ENCODE measurements at places on chromosomes 1 and 21. TPM values are rescaled to one million over a fixed set of nuclear protein-coding genes. Genes with fewer than 3 reads are reported as not detected.

DENND2C gene
- 1.1 TPM for total RNA-seq

PCAT6 gene
- not detected for total RNA-seq

AUNIP gene
- not detected for total RNA-seq

GRCh38 chr21:32181457-32181856, 97.4 kb downstream of the MIS18A start:
- no peak overlapping the region for H3K4me3 ChIP-seq
- DNase-seq, result no peak
- no peaks in the 10 kb centered on the region for H3K27me3 ChIP-seq
- no peaks in the 10 kb centered on the region for H3K36me3 ChIP-seq
- no peak overlapping the region for H3K27ac ChIP-seq

All from Peyer's patch (tissue), 4 donors.